ENCODE measurements at places on chromosomes 2 and 18.
A peak's percentile ranks its signal among the peaks of the same experiment; 100 is the strongest.

DNA sequence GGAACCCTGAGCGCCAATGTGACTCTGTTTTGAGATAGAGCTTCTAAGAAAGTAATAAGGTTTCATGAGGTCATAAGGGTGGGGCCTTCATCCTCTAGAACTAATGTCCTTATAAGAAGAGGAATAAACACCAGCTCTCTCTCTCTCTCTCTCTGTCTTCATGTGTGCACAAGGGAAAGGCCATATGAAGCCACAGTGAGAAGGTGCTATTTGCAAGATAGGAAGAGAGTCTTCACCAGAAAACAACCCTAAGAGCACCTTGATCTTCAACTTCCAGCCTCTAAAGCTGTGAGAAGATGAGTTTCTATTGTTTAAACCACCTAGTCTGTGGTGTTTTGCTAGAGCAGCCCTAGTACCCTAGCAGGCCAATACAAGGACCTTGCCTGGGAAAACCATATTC is 55.8 kb downstream of the DOCK10 start:
- DNase-seq: no peak

- DNase-seq: no peak
These were observed 155.6 kb upstream of the DSEL start for GRCh38 chr18:67672155-67672554.

DNA sequence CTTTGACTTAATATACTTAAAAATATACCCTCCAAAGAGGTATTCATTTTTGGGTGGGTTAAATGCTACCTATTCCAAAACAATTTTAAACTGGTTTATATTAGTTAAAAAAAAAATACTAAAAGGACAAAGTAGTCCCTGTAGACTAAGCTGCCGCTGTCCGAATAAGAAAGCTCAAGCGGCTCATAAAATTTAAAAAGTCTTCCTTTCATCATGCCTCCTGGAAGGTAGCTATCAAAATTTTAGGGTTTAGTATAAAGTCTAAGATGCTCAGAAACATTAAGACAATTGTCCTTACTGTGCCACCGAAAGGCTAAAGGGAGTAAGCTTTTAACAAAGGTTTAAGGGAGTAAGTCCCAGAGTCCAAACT is 440 bp upstream of the UGGT1 start:
- DNase-seq: no peak

DNA sequence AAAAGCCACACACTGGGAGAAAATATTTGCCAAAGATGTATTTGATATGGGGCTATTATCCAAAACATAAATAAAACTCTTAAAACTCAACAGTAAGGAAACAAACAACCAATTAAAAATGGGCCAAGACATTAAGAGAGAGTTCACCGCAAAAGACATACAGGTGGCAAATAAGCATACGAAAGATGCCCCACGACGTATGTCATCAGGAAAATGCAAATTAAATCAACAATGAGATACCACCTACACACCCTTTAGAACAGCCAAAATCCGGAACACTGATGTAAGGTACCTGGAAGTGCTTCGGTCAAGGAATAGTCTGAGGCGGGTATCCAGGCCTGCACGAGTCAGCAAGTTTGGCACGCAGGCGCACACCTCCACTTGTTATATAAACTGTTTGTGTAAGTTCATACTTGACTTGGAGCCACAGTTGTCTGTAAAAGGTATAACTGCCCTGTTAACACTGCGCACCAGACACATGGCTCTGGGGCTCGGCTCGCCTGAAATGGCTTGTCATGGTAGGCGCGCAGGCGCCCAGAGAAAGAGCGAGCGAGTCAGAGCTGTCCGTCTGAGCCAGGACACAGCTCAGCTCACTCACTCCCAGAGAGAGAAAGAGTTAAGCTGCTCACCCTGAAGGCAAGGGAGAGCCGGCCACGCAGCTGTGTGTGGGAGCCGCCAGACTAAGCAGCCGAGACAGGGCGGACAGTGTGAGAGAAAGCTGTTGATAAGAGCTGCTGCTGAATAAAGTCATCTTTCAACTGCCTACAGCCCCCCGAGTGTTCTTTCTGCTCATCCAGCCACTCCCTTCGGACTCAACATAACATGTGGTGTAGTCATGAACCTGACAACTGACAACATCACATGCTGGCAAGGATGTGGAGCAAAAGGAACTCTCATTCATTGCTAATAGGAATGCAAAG is 87.3 kb downstream of the HNRNPLL start:
- no peak for DNase-seq

DNA sequence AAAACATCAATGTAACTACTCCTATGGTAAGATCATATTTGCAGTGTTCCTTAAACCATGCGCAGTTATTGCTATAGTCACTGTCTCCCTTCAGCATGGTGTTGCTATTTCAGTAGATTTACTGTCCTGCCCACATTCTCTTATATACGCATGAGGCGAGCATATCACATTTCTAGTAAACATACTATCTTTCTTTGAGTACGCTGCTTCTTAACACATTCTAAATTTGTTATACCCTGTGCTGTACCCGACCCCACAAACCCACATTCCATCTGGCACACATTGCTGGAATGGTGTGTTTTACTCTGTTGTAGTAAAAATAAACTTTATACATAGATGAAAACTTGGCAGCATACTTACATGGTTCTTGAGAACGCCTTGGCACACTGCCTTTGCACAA is 163.3 kb downstream of the QPCT start:
- DNase-seq: no peak

- DNase-seq: no peak
These were observed 11.9 kb upstream of the B3GNT7 start for GRCh38 chr2:231383416-231384108.

DNA sequence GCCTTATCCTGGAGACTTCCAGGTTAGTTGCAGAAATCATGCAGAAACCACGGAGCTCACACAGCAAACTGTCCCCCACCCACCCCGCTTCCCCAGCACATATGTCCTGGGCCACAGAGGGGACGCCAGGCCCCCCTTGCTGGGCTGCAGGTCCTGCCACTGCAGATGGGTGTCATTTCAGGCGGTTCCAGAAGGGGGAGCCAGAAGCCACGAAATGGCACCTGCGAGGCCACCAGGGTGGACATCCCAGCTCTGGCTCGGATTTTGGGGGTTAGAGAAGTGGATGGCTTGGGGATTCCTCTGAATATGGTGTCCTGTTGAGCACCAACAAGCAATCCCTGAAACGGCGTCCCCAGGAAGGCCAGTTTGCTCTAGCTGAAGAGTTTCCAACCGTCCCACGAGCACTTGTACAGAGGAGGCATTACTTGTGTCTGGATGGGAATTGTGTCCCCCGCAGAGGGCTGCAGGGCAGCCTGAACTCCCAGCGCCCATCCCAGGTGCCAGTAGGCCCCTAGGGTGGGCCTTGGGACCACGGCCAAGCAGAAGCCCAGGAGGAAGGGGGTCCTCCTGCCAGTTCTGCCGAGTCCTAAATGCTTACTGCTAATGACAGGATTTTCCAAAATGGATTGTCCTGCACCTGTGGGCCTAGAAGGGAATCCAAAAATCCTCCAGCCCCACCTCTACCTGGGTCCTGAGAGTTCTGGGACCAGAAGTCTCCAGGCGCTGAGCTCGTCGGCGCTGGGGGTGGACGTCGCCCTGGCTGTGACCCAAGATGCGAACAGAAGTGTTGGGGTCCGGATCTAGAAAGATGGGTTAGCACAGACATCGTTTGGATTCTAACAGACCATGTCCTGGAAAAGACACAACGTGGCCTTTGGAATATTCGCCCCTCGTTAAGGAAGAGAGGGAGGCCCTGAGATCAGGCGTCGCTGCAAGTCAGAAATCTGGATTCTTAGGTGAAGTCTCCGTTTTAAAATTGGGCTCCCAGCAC is 14.6 kb upstream of the NFATC1 start:
- DNase-seq: no peak

DNA sequence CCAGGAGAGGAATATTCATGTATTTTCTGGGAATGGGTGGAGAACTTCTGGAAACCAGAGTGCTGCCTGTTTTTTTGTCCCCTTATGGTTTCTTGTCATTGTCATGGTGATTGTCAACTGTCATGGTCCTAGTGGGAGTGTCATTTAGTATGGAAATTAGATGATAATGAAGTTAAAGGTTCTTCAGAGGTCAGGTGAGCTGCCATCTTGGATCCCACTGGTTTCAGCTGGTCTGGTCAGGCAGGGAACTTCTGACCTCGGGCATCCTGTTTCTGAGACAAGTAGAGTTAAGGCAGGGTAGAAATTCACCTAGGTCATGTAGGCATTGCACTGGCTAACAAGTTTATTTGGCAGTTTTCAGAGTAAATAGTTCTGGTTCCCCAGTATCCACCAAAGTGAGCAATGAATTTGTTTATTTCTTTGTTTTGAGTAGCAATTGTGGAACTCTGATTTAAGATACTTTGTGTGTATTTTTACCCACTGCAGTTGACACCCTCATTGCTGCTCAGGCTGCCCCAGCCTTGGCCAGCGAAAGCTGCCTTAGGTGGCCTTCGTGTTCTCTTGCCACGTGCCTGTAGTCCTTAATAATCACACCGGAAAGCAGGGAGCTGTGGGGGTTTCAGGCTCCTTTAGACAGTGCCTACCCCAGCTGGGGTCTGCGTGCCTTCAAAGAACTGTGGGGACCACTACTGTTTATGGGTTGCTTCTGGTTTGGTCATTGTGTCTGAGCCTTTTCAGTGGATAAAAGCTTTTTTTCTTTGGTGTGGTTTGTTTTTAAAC is 48.7 kb downstream of the NCK2 start:
- DNase-seq: no peak

DNA sequence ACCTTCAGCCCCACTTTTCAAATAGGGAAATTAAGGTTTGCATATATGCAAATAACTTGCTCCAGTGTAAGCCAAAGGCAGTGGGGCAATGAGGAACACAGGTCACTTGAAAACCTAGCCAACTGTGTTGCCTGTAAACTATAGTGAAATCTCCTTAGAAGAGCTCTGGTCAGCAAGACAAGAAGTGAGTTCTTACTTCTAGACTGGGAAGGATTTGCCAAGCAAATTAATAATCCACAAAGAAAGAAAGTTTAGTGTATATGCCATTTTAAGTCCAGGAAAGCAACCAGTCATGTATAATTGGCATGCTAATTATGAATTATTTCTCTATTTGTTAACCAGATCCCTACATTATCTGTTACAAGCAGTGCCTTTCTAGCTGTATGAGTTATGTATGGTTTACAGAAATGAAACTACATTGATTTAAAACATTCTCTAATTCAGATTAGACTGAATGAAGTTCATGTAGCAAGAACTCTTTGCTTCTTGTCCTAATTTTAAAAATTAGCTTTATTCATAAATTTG is 129.9 kb downstream of the MTX2 start:
- DNase-seq: no peak

- no peak for DNase-seq
These were observed 128.7 kb downstream of the VAPA start for GRCh38 chr18:10042492-10042891.

GRCh38 chr2:219803294-219803693 is 175.9 kb downstream of the SLC4A3 start:
- no peak for DNase-seq

DNA sequence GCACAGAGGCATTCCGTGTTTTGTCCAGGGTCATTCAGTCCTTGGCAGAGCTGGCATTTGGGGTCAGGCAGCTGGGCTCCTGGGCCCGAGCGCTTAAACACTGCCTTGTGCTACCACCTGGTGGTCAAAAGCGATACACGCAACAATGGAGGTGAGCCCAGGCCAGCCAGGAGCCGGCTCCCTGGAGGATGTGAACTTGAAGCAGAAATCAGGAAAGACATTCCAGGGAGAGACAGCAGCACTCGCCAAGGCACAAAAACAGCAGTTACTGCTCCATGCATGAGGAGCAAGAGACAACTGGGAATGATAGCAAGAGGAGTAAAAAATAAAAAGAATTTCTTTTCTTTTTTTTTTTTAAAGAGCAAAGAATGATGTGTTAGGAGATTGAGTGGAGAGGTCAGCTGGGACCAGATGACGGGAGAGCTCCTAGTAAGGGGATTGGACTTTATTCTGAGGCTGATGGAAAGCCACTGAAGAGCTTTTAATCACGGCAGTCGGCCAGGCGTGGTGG is 20.7 kb downstream of the SCYGR8 start:
- peak; percentile 24 for DNase-seq

DNA sequence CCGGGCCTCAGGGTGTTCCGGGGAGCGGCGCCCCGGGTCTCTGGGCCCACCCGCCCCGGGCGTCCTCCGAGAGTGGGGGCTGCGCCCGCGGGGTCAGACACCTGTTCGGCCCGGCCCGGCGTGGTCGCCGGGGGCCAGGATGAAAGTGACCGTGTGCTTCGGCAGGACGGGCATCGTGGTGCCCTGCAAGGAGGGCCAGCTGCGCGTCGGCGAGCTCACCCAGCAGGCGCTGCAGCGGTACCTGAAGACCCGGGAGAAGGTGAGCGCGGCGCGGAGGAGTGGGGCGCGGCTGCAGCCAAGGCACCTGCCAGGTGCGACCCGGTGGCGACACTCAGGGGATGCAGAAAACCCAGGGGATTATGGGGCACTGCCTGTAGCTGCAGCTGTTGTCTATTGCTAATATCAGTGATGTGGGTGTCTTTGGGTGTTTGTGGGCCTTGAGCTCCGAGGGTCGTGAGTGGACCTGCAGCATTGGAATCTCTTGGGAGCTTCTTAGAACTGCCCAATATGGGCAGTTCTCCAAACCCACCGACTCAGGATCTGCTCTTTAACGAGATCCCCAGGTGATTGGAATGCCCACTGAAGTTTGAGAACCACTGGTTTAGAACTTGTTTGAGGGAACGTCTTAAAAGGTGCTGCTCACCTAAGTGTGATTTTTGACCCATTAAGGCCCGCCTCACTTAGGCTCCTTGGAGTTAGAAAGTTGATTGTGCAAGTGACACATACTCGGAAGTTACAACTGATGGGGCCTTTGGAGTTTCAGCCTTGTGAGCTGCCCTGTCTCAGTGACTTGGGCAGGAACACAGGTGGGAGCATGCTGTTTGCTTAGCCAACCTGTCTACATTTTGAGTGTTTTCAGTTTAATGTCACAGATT is 823 bp downstream of the PARD3B start:
- DNase-seq: no peak
